Dermis microvascular lymphatic vessel endothelial cell (primary cell): ENCODE measurements at places on chromosomes 2 and 18.

- no peak for DNase-seq
Measured at GRCh38 chr18:38023871-38024270, 458.3 kb upstream of the CELF4 start.

DNA sequence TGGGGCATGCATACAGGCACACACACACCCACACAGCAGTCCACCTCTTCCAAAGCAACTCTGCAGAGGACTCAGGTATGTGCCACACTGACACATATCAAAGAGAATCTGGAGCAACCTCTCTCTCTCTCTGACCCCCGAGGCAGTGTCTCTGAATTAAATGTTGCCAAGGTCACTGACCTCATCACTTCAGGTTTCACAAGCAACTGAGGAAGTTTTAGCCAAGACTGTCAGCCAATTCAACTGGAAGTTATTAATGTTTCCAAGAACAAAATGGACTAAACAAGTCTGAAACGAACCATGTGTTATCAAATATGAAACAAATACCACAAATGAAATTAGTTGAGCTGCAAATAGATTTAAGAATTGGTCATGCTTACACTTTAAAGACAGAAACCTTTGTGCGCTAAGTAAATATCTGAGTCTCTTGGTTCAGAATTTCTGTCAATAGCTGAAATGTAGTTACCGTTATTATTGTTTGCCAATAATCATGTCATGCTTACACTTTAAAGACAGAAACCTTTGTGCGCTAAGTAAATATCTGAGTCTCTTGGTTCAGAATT is 86.1 kb downstream of the SLC25A12 start:
- no peak for DNase-seq

GRCh38 chr2:64218137-64218802 is 74.0 kb upstream of the PELI1 start:
- no peak for DNase-seq

GRCh38 chr2:128439031-128439790 is 120.5 kb upstream of the HS6ST1 start:
- no peak for DNase-seq

DNA sequence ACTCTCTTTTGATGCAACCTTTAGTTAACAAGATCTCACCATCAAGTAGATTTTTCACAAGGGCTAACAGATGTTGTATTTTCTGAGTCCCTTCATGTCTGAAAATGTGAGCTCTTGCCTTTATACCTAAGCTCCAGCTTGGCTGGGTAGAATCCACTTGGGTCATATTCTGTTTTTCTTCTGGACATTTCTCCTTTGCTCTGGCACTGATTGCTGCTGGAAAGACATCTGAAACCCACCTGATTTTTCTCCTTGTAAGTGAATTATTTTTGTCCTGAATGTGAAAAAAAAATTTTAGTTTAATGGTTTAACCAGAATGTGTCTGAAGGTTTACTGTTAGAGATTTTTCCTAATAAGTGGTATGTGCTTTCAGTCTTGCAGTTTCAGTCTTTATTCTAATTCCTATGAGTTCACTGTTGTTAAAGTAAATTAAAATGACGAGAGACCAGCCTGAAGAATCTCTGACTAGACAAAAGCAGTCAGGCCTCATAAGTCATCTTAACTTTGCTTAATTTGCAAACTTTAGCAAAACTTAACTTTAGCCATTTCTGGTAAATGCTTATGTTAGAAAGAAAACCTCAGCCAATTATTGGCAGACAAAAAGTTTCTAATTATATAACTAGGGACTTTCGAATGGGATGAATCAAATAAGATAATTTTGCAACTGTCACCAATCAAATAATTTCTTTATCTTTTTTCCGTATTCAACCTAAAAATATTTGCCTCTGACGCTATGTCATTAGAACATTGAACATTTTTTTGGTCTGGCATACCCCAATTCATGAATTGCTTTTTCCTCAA is 70.8 kb downstream of the ACAA2 start:
- DNase-seq = no peak

GRCh38 chr18:31269566-31269965 is 48.4 kb upstream of the DSG1 start:
- DNase-seq = no peak

DNA sequence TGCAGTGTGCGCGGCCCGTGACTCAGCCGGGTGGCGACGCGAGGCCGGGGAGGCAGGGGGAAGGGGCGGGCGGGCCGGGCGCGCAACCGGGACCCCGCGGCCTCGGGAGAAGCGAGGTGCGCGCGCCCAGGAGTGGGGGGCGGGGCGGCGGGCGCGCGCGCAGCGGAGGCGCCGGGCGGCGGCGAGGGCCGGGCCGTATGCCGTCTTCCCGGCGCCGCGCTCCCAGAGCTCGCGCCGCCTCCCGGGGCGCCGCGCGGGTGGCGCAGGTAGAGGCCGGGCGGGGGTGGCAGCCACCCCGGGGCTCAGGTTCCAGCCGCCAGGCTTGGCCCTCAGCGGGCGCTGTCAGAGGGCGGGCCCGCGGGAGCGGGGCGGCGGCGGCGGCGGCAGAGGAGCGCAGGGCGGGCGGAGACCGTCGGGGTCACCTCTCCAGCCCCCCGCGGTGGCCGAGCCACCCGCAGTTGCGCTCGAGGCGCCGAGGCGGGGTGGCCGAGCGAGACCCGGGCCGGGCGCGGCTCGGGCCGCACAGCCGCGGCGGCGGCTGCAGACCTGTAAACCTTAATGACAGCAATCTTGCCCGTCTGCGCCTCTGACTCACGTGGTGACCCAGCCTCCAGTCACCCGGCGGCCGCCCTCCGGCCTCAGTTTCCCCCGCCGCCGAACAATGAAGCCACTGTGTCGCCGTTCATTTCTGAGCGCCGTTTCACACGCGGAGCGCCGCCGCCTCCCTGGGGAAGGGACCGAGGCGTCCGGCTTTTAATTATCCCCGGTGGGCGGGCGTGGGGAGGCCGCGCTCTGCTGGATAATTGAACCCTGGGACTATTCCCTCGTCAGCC is 25.3 kb upstream of the SMAD7 start:
- DNase-seq = no peak

GRCh38 chr18:69945220-69946114 is 2.2 kb downstream of the CD226 start:
- DNase-seq = no peak

GRCh38 chr2:98293931-98294687 is 52.1 kb upstream of the CNGA3 start:
- DNase-seq = peak; percentile 98

DNA sequence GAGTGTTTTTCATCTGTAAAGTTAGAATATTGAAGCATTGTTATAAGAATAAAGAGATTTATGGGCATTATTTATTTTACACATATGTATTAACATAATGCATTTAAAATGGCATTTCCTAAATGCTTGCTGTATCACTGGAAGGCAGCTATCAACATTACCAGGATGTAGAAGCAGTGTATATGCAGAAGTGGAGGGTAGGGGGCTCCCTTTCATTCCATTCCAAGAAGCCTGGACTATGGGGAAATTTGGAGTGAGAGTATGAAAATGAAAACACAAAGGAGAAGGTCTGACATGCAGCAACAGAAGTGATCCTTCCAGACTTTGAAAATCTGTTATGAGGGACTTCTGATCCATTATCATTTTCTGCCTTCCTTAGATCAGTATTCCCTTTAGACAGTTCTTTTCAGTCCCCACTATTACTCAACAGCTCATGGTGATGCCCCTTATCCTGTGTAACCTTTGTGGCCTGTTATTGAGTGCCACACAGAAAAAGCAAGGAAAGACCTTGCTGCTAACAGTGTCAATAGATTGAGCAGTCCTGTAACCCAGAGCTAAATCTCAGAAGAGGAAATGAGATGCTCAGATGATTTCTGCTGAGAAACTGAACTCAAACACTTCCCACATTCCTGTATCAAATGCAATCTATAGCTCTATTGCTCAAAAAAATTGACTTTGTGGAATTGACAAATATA is 216.6 kb downstream of the HNMT start:
- DNase-seq = no peak

DNA sequence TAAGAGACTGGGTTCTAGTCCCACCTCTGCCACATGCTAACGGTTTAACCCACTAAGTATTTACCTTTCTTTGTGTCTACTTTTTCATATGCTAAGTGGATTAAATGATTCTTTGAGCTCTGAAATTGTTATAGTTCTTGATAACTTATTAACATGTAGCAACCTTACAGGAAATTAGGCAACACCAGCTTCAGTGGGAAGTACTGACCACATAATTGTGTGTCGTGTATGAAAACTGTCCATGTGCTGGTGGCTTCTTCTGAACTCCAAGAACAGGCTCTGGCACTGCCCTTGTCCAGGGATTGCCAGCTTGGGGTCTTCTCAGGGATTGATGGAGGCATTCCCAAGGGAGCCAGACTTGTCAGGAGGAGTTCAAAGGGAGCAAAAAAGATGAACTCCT is 427.7 kb downstream of the TGIF1 start:
- no peak for DNase-seq

- DNase-seq = no peak
Measured at GRCh38 chr2:42787424-42787787, 5.0 kb downstream of the HAAO start.

GRCh38 chr2:241582328-241582727 is 23.8 kb downstream of the BOK start:
- DNase-seq = no peak

DNA sequence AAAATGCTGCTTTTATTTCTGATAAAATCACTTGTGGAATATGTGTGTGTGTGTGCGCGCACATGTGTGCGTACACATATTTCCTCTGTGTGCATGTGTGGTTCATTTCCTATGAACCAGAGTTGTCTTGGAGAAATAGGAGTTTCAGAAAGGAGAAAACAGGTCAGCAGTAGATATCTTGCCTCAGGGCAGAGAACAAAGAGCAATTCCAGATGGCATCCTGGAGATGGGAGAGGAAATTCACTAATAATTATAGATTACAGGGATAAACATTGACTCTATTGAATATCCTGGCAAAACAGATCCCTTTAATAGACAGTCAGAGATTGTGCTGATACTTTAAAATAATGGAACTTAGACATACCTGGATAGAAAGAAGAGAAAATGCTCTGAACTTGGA is 298.0 kb downstream of the TRIB2 start:
- DNase-seq = no peak

DNA sequence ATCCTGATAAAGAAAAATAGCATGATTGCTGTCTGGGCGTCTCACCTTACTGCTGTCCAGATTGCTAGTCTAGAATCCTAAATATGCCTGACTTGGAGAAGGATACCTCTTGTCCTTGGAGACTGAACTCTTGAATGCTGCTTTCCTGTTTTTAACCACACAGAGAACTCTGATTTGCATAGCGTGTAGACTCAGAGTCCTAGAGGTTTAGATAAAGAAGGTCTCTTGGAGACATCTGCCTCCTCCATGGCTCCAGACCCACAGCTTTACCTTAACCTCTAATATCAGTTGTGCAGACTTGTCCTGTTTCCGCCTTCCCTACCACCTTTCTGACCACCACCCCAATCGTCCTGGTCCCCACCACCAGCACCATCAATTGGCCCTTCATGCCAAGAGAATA is 292.6 kb upstream of the CYRIA start:
- no peak for DNase-seq

- peak; percentile 74 for DNase-seq
Measured at GRCh38 chr2:121596221-121597080, 52.8 kb downstream of the CLASP1 start.

DNA sequence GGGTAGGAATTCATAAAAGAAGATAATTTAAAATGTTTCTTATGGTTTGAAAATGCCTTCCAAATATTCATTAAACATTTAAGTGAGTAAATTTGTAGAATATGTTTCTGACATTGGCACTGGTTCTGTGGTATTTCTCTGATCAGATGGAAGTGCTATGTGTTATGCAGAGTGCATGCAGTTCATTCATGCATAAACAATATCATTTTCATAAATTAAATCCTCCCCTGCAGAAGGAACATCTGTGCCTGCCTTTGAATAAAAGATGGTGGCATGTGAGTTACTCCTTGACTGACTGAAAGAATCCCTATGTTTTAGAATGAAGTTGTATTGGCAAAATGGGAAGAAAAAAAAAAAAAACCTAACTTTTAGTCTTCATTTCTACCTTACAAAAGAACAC is 5.9 kb downstream of the NEUROD1 start:
- no peak for DNase-seq

DNA sequence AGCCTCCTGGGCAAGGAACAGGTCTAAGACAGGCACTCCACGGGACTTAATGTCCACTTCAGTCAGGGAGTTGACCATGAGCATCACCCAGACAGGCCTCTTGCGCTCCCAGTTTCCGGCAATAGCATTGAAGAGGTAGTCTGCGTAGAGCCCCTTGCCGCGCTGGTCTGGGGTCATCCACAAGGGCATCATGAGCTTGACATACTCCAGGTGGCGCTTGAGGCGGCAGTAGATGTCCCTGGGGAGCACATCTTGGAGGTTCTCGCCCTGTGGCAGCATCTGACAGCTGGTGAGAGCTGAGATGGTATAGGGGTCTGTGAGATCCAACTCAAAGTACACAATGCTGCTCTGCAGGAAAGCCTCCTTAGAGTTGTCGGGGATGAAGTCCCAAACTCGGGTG is 10.6 kb downstream of the TRABD2A start:
- no peak for DNase-seq

DNA sequence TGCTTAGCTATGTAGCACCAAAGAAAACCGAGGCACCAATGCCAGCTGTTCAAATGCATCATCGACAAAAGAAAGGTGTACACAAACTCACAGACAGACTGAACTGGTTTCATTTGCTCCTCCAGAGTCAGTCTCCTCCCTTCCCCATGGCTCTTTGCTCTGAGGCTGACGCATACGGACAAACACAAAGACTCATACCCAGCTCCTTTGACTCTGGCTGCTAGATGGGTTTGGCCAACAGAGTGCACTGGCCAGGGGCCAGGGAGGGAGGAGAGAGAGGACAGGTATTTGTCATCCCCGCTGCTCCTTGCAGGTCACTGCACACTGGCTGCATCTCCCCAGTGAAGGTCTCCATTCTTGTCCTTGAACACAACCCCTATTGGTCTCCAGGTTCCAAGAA is 40.7 kb downstream of the DNER start:
- no peak for DNase-seq

DNA sequence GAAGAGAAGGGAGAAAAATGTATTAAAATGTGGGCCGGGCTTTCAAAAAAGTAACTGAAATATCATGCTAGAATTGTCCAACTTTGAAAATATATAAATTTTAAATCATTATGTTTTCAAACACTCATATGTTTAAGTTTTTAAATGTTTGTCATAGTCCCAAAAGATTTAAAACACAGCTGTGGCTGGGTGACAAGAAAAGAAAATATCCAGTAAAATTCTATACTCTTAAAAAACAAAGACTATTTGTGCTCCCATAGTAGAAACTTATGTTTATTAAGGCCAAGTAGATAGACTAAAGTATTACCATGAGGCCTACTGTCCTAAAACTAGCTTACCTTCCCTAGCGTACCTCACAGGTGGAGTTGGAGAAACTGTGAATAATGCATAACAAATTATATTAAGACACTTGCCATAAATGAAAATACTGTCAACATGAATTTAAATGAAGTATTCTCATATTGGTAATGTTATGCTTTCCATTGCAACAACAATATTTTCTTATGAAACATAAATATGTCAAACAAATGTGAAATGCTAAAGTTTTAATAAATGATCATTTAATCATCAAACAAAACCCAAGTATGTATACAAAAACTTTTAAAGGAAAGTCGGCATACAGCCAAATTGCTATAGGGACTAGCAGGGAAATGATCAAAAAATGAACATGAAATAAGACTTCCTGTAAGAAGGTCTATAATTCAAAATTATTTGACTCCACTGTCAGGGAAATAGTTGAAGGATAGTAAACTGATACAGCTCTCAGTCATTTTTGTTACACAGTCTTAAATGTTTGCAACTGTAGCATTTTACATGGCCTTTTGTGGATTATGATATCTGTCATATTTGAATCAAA is 13.4 kb downstream of the MEIS1 start:
- no peak for DNase-seq

- DNase-seq = no peak
Measured at GRCh38 chr2:106094131-106094841, 99.8 kb downstream of the UXS1 start.

- DNase-seq = no peak
Measured at GRCh38 chr2:237997521-237997920, 30.7 kb downstream of the UBE2F start.
